ENCODE measurements at places on chromosomes 2 and 18. TPM values are rescaled to one million over a fixed set of nuclear protein-coding genes. Genes with fewer than 3 reads are reported as not detected.

GRCh38 chr2:174205562-174205961, 42.8 kb downstream of the OLA1 start:
- DNase-seq = no peak

DNA sequence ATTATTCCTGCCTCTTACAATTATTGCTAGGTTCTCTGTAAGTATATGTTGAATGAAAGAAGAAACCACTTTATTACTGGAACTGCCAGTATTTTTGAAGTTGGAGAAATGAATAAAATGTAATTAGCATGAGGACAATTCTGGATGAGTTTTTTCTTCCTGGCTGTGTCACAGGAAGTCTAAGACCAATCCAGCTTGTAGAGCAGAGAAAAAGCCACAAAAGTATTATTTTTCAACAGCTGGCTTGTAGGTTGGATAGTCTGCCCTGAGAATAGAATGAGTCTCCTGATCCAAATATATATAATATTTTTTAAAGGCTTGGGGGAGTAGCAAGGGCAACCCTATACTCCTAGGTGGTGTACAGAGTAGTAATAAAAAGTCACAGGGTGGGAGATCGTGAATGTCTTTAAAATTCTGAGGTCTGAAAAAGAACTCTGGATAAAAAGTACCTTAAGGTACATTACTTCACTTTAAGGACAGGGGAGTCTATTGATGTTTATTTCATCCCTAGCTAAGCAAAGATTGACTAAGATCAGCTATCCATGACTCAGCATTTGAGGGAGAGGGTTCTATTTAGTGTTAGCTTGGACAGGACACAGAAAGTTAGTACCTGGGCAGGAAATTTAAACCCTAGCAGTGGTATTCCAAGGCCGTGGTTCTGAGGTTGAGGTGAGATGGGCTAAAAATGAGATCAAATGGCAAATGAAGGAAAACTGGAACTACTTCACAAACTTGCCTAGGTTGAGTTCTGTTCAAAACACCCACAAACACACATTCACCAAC, 31.7 kb downstream of the SLC40A1 start:
- DNase-seq = no peak

- no peak for DNase-seq
These were observed 121.2 kb downstream of the NR4A2 start for GRCh38 chr2:156211318-156211717.

Gene BCL2
- total RNA-seq = 76.1 TPM

- no peak for DNase-seq
These were observed 29.7 kb downstream of the MGAT4A start for GRCh38 chr2:98701230-98701629.

Gene CRACDL
- total RNA-seq = 0.55 TPM

- no peak for DNase-seq
These were observed 7.0 kb downstream of the GPR45 start for GRCh38 chr2:105248316-105249070.

Gene RBM43
- 2.6 TPM for total RNA-seq

DNA sequence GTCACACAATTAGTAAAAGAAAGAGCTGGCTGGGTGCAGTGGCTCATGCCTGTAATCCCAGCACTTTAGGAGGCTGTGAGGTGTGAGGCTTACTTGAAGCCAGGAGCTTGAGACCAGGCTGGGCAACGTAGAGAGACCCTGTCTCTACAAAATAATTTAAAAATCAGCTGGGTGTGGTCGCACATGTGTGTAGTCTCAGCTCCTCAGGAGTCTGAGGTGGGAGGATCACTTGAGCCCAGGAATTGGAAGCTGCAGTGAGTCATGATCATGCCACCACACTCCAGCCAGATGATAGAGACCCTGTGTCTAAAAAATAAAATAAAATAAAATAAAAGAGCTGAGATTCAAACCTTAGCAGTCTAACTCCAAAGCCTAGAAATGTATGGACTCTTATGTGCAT, 39.0 kb upstream of the NEDD4L start:
- DNase-seq = no peak

GRCh38 chr2:86037141-86037794, 68.4 kb downstream of the POLR1A start:
- DNase-seq = no peak

Gene LIMS3
- total RNA-seq = not detected

- peak; percentile 2 for DNase-seq
These were observed 22.3 kb downstream of the PXDN start for GRCh38 chr2:1721706-1722646.

Gene PDCD1
- total RNA-seq = 42.0 TPM

Gene LRP1B
- total RNA-seq = not detected

DNA sequence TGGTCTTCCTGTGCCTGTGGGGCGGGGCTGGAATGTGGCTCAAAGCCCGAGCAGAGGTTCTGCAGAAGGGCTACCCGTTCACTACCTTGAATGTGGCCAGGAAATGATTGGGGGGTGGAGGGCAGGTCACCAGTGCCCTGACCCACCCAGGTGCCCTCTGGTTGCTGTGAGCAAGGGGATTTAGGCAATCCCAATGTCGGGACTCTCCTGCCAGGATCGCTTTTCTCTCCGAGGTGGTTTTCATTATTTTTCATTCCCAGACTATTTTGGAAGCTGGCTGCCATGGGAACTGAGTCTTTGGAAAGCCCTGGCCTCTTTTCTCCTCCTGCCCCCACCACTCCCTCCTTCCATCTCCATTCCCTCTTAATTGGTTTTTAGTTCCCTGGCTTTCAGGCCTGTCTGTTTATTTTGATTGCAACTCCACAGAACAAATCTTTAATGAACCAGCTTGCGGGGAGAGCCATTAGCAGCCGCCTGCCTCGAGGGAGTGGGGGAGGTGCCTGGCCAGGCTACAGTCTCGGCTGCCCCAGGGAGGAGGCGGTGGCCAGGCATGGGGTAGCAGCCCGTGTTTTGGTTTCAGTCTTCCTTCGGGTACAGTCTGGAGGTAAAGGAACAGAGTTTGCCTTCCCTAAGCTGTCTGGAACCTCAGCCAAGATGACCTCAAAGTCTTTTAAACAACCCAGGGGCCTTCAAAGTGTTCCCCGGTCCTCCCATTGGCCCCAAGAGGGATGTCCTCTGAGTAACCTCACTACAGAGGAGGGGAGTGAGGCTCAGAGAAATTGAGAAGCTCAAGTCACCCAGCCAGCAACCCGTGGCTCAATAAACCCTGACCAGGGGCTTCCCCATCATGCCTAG, 114.4 kb upstream of the HAAO start:
- no peak for DNase-seq

DNA sequence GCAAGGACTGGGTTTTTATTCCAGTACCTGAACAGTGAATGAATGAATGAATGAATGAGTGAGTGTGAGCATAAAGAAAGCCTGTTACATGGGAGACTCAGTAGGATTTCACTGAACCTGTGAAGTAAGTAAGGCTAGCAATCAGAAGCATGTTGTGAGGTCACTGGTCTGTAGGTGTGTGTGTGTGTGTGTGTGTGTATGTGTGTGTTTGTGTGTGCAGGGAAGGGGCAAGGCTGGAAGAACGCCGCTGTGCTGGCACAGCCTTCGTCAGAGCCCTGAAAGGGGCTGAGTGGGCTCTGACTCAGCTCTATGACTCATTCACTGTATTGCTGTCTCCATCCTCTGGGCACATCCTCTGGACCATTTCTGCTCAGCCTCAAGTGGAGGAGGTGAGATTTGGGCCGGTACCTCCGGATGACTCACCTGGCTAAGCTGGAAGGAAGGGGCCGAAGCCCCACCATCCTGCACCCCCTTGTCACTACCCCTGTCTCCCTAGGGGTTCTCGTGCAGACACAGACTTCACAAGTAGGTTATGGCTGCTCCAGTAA, 51.4 kb upstream of the MRPL33 start:
- no peak for DNase-seq

DNA sequence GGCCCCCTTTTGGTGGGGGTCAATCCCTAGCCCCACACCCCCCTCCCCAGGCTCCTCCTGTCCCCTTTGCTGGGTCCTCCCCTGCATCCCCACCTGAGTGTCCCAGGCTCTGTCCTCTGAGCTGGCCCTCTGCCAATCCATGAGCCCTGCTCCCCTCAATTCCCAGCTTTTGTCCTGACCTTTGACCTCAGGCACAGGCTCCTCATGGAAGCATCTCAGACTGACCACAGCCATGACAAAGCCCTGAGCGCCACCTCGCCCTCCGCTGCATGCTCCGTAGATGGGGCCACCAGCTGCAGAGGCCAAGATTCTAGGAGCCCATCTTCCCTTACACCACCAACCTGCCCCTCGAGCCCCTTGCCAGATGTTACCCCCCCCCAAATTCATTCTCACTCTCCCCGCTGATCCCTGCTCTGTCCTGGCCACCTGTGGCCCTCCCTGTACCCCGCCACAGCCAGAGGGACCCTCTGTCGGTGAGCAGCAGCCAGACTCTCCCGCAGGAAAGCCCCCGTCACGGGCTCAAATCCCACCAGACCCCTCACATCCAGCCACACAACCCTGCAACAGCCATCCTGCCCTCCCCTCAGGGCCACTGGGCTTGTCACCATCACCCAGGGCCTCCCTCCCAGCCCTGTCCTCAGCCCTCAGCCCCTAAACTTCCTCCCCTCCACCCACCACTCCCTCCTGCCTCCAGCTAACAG, 206.0 kb downstream of the MGAT5 start:
- no peak for DNase-seq
